ENCODE measurements at places on chromosomes 4 and X.

GRCh38 chrX:68273887-68274286, 159.4 kb downstream of the OPHN1 start:
- DNase-seq: no peak

DNA sequence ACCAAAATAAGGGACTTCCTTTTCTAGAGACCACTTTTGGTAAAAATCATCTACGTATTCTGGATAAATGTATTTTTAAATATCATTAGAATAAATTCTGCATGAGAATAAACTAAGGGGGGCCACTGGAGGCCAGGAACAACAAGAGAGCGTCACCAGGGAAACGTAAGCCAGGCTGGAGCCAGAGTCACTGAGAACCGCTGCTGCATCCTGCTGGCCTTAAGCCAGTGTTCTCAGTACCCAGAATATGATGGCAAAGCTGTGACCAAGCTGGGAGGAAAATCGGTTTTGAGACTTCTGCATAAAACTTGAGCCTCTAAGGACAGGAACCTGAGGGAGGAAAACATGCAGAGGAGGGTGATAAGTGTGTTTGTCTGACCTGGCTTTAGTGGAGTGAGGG, 63.0 kb upstream of the FAM9A start:
- no peak for DNase-seq

DNA sequence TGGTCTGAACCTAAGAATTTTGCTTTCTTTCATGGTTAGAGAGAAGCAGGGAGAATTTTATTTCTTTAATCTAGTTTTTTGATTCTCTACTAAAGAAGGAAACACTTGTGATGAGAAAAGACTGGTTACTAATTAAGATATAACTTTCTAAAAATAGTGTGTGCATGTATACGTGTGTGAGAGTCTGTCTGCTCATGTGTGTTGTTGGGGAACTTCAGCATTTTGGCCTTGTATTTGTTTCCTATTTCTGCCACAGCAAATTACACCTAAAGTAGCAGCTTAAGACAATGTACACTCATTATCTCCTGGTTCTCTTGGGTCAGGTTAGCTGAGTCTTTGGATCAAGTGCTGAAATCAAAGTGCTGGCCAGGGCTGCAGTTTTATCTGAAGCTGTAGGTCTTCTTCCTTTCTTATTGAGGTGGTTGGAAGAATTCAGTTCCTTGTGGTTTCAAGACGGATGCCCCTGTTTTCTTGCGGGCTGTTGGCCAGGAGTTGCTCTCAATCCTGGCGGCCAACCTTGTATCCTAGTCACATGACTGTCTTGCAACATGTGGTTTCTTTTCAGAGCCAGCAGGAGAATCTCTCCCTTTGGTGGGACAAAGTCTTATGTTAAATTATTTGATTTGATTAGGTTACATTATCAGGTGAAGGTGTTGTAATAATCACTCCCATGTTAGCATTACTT, 188.4 kb upstream of the CLNK start:
- DNase-seq: no peak

DNA sequence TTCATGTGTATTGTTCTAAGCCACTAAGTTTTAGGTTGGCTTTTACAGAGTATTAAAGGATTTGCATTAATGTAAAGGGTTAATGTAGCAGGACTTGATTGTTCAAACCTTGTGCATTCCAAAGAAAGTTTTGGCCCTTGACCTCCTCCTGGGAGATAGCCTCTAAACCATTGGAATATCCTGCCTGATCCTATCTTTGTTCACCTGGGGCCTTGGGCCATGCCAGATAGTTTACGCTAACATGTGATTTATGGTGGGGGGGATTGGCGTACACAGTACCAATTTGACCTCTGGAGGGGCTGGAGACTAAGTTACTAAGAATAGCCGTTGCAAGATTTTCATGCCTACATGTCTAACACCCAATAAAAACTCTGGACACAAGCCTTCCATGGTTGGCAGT, 1002.7 kb upstream of the PABPC4L start:
- DNase-seq: no peak

DNA sequence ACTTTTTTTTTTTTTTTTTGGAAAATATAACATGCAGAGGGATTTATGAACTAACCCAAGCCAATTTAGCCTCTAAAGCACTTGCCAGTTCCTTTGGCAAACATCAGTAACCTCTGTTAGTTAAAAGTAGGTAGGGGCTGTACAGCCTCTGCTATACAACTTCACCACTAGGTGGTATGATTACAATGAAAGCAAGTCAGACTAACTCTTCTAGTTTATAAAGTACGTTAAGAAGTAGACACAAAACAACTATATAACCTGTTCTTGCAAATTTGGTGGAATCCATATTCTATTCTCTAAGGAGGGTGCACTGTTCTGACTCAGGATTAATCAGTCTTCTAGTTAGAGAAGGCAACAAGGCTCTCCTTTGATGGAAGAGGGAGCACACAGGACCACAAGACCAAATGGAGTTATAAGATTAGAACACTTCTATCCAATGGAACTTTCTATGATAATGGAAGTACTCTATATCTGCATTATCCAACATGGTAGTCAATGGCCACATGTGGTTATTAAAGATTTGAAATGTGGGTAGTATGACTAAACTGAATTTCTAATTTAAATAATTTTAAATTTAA, 12.8 kb downstream of the AIMP1 start:
- DNase-seq: no peak

- no peak for DNase-seq
These were observed 17.6 kb upstream of the WFS1 start for GRCh38 chr4:6252051-6252450.

- DNase-seq: no peak
These were observed 271.6 kb downstream of the TLL1 start for GRCh38 chr4:166144607-166145006.

GRCh38 chrX:76014321-76014720, 158.5 kb upstream of the PBDC1 start:
- no peak for DNase-seq

GRCh38 chr4:85919200-85919887, 440.5 kb downstream of the MAPK10 start:
- DNase-seq: no peak

DNA sequence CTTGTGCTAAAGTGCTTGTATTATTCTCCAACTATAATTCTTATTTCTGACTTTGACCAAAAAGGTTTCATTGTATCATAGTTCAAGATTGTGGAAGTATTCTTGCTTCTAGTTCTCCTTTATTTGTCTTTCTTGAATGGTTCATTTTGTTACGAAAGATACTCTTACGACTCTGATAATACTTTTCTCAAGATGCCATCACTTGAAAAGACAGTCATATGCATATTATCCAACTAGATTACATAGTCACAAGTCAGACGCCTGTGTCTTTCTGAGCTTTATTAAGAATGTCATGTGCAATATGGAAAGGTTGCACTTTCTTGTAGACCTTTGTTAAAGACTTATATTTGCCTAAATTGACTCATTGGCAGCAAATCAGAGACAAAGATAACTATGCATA, 71.4 kb upstream of the HPGD start:
- peak; percentile 57 for DNase-seq

DNA sequence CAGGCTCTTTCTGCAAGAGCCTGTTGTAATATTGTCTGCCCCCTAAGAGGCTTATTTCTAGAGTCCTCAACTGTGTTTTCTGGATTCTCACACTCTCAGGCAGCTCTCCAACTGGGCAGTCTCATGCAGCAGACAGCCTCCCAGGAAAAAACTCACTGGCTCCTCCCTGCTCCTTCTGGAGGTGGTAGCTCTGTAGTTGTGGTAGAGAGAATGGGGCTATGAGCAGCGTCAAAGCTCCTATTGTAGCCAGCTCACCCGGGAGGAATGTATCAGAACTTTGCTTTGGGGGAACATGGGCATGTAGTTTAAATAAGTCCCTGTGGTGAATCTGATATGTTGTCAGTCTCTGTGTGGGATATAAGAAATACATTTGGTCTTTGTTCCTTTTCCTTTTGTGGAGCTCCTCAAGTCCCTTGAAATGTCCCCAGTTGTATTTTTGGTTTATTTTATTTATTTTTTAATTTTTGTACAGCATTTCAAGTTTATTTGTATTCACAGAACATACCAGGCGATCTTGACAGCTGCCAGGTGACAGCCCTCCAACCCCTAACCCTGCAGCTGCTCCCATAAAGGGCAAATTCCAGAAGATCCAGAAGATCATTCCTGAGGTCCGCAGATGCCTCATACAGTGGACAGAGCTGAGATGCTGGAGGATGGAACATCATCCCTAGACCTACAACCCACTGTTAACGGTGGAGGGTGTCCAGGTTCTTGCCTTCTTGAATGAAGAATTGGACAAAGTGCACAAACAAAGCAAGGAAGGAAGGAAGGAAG, 45.7 kb downstream of the TRIM61 start:
- DNase-seq: no peak

- DNase-seq: no peak
These were observed 39.2 kb upstream of the TLR3 start for GRCh38 chr4:186029571-186030398.

GRCh38 chr4:7676398-7676922, 241.7 kb upstream of the PSAPL1 start:
- DNase-seq: no peak

DNA sequence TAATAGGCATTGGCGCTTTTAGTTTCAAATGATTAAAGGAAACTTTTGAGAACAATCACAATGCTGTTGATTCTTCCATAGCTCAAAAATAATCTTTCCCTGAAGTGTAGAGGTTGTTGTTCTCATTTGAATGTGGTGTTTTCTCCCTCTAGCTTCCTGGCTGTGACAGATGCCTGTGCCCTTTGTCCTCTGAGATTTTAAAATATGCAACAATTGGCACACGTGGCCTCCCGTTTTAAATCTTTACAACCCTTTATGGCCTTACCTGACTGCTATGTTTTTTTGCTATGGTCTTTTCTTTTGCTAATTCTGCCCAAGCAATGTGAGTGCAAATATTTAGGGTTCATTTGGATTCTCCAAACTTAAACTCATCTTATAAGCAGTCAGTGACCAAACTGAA, 22.9 kb upstream of the CASK start:
- DNase-seq: no peak

GRCh38 chrX:17559728-17560379, 177.4 kb upstream of the SCML1 start:
- peak; percentile 16 for DNase-seq

GRCh38 chr4:68348577-68348976, 1.3 kb downstream of the YTHDC1 start:
- DNase-seq: no peak

- DNase-seq: no peak
These were observed 20.6 kb downstream of the PAGE1 start for GRCh38 chrX:49675075-49675719.

DNA sequence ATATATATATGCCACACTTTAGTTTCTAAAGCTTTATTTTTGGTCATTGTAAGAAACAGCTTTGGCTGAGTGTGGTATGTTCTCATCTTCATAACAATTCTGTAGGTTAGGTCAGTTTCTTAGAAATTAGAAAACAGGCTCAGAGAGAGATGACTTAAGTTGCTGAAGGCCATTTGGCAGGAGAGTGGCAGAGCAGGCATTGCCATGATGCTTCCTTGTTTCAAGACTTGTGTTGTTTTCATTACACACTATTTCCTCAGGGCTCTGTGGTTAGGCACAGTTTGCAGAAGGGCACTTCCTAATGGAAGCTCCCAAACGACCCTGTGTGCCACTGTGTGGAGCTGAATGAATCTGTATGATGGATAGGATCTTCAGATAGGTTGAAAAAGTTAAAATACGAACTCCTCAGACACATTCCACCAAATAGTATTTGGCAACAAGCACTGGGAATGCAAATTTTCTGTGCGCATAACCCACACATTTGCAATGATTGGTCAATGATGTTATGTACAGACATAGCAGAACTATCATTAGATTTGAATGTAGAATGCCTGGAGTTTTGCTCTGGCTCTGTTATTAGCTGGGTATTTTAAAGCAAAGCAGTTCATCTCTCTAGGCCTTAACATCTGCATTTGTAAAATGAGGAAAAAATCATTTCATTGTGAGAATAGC, 274.3 kb upstream of the HS3ST1 start:
- DNase-seq: no peak

DNA sequence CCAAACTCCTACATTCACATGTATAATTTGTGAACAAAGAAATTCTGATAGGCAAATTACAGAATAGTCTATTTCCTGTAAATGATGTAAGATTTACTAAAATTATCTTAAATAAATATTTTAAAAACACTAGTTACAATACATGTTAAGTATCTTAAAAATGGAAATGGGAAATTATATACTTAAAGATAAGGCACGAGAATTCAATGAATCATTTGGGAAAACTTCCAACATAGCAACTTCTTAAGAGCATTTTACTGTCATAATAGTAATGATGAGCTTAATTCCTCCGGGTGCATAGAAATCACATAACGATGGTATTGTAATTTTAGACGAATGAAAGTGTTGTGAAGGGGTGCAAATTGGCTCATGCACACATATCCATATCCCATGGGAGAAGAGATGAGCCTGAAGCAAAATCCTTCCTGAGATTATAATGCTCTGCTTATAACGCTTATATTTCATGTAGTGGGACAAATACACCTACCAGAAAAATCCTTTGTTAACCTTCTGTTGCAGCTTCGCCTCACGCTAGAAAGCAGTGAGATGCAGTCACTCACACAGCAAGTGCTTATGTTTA, 873.5 kb downstream of the PDHA2 start:
- no peak for DNase-seq

GRCh38 chr4:17523662-17524061, 8.7 kb downstream of the CLRN2 start:
- no peak for DNase-seq

- no peak for DNase-seq
These were observed 243.3 kb downstream of the SLC7A11 start for GRCh38 chr4:137998666-137999429.

DNA sequence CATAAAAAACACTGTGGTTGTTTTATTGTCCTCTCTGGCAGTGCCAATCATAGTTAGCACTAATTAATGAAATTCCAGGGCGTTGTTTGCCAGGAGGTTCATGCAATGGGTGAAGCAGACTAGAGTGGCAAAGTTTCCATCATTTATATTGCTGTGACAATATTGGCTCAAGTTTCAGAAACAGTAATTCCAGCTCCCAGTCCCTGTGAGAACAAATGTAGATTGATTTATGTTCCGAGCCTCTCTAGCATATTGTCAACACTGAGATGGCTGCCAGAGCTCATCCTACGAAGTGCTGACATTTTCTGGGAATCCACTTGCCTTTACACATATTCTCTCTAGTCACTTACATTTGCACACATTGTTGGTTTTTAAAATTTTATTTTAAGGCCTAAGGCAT, 440.0 kb upstream of the IGFBP7 start:
- no peak for DNase-seq

DNA sequence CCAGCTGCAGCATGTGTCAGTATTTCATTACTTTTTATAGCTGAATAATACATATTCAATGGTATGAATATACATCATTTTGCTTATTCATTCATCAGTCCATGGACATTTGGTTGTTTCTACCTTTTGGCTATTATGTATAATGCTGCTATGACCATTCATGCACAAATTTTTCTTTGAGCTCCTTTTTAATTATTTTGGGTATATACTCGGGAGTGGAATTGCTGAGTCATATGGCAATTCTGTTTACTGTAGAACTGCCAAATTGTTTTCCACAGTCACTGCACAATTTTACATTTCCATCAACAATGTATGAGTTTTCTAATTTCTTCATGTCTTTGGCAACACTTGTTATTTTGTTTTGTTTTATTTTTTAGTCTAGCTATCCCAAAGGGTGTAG, 405.9 kb upstream of the PITX2 start:
- no peak for DNase-seq

- no peak for DNase-seq
These were observed 127.7 kb downstream of the RBMX2 start for GRCh38 chrX:130529531-130529930.

GRCh38 chrX:118627084-118627758, 100.2 kb upstream of the IL13RA1 start:
- no peak for DNase-seq

- no peak for DNase-seq
These were observed 28.2 kb downstream of the APOO start for GRCh38 chrX:23879380-23880090.

Data from CD14-positive monocyte (primary cell).